Stimulated activated CD8-positive, alpha-beta memory T cell treated with anti-CD3 and anti-CD28 coated beads, Interleukin-7, amount 100 ng/mL, for 4 hours (primary cell): ENCODE measurements at places on chromosomes 7 and 10.

DNA sequence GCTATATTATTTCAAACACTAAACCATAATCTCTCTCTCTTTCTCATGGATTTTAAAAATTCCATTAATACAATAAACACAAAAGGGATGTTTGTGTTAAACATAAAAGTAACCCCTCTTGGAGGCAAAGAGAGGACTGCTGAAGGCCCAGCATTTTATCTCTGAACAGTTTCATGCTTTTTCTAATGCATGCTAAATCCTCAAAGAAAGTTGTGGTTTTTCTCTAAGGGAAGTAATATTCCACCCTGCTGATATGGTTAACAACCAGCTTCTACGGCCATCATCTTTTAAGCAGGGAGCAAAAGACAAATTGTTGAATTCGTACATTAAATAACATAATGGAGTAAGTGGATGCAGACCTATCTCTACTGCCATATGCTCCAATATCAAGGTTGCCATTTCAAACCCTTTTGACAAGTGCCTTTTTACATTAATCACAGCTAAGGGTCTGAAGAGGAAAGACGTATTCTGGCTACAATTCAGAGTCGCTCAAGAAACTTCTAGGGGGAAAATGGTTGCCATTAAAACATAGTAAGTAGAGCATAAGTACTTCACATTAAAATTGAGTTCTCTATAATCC lies 103.1 kb downstream of the SLC25A13 start:
- DNase-seq, result no peak

DNA sequence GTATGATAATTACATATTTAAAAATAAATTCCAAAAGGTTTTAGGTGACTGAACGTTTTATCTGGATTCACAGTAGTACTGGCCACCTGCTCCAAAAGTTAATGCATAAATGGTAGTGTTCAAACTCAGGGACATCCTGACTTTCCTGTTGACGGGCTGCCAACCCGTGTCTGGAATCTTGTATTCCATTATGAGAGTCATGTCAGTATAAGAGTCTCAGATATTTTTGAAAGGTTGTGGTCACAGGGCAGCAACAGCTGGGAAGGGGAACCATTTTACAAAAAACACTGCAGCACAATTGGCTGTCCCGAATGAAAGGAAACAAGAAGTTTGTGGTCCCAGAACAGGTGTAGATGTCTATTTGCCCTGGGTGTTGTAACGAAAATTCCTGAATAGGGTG lies 2.8 kb downstream of the TDRD1 start:
- no peak for DNase-seq

- DNase-seq, result no peak
Observed at GRCh38 chr10:75493464-75493863, 62.0 kb downstream of the LRMDA start.

- no peak for DNase-seq
Observed at GRCh38 chr7:91343420-91343960, 79.3 kb downstream of the FZD1 start.

GRCh38 chr7:134931487-134931886 lies 54.8 kb upstream of the AGBL3 start:
- DNase-seq, result no peak

DNA sequence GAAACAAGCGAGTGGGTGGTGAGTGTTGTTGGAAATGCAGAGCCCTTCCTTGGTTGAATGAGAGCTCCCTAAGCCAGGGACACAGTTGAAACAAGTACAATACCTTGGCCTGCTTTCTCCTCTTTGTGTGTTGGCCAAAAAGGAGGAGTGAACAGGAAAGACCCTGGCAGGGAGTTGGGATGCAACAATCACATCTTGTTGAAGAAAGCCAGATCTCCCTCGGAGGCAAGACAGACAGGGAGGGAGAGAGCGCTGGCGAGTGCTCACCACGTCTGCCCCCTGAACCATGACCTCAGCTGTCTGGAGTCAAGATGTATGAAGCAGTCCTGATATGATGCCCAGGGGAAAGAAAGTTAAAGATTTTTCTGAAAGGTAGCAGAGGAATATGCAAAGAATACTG lies 66.8 kb downstream of the ADAM12 start:
- no peak for DNase-seq
